Effector memory CD4-positive, alpha-beta T cell (primary cell): ENCODE measurements at places on chromosomes 5 and 9.

GRCh38 chr9:32136700-32137339, 247.6 kb upstream of the ACO1 start:
- no peak for DNase-seq

GRCh38 chr9:27192291-27192960, 83.4 kb downstream of the TEK start:
- no peak for DNase-seq

DNA sequence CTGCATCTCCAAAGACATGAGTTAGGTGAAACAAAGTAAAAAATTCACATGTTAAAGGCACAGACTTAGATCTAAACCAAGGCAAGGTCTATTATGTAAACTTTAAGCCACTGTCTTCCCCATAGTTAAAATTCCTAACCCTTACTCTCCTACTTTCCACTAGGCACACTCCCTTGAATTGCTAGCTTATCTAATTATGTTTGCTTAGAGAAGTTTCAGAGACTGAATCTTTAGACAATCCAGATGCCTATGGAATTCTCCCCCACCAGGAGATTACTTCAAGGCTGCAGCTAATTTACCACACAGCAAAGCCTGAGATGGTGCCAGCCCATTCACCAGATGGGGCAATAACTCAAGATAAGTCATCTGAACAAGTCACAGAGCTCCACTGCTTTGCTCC, 803.1 kb upstream of the COX7C start:
- DNase-seq, result no peak

GRCh38 chr5:14011089-14012020, 66.9 kb upstream of the DNAH5 start:
- no peak for DNase-seq

- no peak for DNase-seq
Observed at GRCh38 chr5:139686356-139686705, 38.2 kb downstream of the CXXC5 start.

GRCh38 chr5:162654661-162655405, 587.3 kb downstream of the GABRG2 start:
- DNase-seq, result no peak

- DNase-seq, result no peak
Observed at GRCh38 chr5:53969176-53969730, 341.1 kb downstream of the ARL15 start.

DNA sequence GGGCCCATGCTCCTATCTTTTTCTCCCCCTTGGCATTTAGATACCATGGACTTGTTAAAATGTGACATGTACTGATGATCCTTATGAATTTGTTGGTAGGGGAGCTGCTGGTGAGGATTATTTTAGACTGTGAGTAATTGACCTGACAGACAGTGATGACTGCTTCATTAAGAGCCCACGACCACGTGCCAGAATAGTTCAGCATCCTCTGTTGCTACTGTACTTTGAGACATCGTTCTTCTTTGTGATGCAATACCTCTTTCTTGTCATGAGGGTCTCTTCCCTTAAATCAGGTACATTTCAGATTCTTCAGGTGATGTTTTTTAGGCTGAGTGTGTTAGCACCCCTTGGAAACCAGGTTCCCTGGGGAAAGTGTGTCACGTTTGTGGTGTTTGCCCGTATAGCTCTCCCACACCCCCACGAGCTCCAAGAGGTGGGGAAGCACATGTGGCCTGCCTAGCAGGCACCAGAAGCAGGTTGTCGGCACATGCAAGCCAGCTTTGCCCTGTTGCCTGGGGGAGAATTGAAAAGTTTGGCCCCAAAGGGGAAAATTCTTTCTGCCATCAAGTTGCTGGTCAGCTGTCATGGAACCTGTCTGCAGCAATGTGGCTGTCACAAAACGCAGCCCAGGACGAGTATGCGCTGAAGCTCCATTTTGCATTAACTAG, 25.1 kb downstream of the QRFP start:
- no peak for DNase-seq

DNA sequence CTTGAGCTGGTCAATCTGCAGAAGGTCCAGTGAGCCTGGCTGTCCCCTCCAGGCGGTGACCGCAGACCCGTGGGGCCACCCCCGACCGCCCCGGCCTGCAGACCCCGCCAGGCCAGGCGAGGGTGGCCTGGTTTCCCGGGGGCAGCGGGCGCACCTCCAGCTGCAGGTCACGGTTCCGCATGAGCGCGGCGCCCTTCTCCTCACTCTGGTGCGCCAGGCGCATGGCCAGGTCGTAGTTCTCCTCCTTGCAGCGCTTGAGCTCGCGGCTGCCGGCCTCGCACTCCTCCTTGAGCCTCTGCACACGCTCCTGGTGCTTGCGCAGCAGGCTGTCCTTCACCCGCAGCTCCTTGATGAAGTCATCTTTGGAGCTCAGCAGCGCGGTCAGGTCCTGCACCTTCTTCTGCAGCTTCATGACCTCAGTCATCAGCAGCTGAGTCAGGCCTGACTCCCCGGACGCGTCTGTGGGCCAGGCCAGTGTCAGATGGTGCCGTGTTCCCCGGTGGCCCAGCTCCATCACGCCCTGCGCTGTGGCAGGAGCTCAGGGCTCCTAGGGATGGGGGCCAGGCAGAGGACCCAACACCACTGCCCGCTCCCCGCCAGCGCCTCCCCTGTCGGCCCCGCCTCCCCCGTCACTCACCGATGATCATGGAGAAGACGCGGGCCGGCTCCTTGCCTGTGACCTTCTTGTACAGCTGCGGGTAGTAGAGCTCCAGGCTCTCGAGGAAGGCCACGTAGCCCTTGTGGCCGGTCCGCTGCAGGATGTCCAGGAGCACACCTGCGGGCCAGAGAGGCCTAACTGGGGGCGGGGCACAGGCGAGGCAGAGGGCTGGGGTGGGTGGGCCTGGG, 2.6 kb downstream of the CARD9 start:
- no peak for DNase-seq

DNA sequence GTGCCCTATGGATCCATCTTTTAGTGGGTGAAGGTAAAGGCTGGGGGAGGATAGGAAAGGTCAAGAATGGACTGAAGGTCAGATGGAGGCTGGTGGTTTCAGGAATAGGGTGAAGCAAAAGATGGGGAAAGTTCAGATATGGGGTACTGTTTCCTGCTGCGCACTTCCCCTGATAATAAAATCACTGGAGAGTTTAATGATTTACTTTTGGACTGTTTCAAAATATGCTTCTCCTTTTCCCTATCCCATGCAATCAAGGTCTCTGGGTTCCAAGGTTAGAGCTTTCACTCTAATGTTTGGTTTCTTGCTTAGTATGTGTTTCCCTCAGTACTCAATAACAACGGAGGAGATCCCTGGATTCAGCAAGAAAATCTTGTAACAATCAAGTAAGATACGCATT, 10.8 kb upstream of the PPP3R2 start:
- no peak for DNase-seq

DNA sequence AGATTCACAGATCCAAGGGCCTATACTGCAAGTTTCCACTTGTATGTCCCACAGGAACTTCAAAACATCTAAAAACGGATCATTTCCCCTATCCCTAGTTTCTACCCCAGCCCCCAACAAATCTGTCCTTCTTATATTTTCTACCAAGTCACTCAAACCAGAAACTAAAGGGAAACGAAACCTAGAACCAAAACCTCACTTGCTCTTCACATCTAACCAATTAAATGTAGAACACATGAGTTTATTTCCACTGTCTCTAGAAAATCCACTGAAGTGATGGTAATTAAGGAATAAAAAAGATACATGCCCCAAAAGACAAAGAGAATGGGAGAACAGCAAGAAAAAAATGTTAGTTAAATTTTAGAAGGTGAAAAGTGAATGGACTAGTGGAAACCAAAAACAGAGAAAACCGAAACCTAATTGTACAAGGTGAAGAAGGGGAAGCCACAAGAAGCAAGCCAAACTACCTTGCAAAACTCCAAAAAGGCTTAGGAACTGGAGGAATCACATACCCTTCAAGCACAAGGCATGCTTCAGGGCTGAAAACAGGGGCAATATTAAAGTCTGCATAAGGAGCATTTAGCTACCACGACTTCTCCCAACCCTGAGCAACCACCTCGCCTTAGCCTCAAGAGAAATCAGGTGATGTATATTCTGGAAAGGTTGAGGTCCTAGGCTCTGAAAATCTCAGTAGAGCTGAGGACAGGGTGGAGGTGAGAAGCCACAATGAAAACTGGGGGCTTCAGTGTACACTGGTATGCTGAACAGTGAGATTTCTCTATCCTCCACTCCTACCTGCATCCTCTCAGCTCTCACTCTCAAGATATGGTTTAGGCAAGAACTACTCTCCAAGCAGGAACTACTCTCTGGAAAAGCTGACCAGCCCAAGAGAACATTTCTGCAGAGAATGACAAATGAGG, 11.1 kb downstream of the SMU1 start:
- DNase-seq, result no peak

- DNase-seq, result no peak
Observed at GRCh38 chr5:172509405-172509781, 55.1 kb upstream of the SH3PXD2B start.

- DNase-seq, result no peak
Observed at GRCh38 chr9:72473474-72474261, 47.7 kb upstream of the TMC1 start.

DNA sequence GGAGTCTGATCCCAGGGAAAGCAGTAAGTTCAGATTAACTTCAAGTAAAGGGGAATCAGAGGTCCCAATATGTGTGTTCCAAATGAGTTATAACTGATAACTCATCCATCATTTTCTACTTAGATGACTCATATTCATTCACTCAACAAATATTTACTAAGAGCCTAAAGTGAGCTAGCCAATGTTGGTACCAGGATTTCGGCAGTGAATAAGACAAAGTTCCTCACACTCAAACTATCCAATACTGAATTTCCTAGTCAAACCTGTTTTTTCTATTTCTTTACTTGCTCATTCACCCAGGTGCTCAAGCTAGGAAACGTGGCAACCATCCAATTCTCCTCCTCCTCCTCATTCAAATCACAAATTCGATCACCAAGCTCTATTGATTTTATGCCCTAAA, 25.8 kb downstream of the FBXW2 start:
- no peak for DNase-seq

- no peak for DNase-seq
Observed at GRCh38 chr5:124628721-124629596, 117.5 kb downstream of the ZNF608 start.

GRCh38 chr5:134084570-134084969, 29.9 kb upstream of the TCF7 start:
- no peak for DNase-seq

GRCh38 chr5:143179126-143179740, 224.3 kb downstream of the NR3C1 start:
- no peak for DNase-seq

GRCh38 chr9:126546036-126546435, 67.7 kb upstream of the LMX1B start:
- no peak for DNase-seq

DNA sequence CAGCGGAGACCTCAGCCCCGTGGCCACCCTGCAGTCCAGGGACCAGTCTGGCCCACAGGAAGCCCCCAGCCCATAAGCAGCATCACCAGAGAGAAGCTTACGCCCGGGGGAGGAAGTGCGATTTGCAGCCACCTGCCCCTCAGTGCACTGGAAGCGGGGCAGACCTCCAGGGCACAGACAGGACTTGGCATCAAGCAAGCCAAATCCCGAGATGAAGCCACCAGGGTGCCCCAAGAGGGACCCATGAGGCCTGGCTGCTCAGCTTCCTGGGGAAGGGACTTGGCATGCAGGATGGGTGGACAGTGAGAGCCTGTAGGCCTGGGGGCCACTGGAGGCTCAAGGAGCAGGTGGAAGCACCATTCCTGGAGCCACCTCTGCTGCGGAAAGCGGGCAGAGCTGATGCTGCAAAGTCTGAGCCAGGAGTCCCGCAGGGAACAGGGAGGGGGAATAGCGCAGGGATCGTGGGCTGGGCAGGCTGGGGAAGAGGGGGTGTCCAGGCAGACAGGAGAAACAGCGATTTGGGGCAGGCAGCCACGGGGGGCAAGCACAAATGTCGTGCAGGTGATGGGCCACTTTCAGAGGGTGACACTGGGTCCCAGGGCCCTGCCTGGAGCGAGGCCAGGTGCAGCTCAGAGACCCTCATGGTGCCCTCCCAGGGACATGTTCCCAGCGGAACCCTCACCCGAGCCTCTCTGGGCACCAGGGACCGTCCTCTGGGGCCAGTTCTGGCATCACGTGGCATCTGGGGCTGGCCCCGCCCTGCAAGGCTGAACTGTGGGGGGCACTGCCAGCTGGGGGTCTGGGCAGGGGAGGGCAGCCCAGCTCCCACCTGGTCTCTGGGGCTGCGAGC, 3.2 kb downstream of the LRRC26 start:
- no peak for DNase-seq

- DNase-seq, result no peak
Observed at GRCh38 chr9:85158512-85158911, 489.0 kb downstream of the NTRK2 start.

DNA sequence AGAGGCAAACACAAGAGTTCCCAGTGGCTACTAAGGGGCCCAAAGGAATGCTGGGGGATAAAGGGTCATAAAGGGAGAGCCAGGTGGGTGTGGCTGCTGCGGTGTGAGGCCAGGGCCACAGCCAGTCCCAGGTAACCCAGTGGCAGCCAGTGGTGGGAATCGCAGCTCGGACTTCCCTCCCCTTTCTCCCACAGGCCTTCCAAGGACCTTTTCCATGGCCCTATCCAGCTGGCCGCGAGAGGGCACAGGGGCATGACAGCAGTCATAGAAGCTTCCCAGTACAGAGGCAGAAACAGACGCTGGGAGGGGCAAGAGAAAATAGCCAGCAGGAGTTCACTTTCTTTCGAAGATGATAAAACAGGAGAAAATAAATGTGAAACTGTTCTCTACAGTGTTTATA, 257.6 kb downstream of the SEMA5A start:
- DNase-seq, result no peak

GRCh38 chr5:157575381-157576020, at the start of gene ADAM19:
ADAM19 (minus strand) TSS chr5:157575775; CDS start chr5:157575696, 79 bp downstream.
- peak; percentile 25 for DNase-seq

GRCh38 chr5:140609126-140609525, 23.8 kb downstream of the CD14 start:
- no peak for DNase-seq

GRCh38 chr5:16877267-16877935, 58.7 kb downstream of the MYO10 start:
- DNase-seq, result no peak

- no peak for DNase-seq
Observed at GRCh38 chr5:73278693-73279092, 105.7 kb downstream of the TMEM174 start.

DNA sequence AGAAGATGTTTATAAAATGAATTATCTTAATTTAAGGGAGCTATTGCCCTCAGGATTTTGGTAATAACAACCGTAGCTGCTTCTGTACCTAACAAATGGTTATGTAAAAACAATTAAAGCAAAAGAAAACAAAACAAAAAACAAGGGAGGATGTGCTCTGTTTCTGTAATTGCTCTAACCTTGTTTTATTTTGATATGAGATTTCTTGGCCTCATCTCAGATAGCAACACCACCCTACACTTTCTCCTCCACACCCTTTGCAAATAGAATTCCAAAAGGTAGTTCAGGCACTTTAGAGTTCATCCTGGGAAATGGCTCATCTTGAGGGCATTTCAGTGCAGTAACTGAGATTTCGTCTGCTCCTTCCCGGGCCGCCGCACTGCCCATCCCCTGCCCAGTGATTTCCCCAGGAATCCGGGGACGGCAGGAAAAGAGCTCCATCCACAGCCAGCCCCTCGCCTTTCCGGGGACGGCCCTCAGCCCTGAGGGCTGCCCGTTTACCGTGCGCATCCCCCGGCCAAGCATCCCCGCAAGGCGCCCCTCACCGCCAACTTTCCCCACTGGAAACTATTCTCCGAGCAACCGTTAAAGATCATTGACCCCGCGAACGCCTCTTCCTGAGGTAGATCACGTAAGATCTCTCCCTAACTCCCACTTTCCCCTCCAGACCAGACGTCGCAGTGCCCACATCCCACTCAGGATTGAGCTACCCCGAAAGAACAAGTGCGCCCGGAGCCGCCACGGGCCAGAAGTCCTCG, 1.2 kb downstream of the FNBP1 start:
- no peak for DNase-seq

GRCh38 chr9:130912932-130913598, 16.5 kb upstream of the QRFP start:
- DNase-seq, result no peak
